ENCODE measurements at places on chromosomes 2 and 18.

DNA sequence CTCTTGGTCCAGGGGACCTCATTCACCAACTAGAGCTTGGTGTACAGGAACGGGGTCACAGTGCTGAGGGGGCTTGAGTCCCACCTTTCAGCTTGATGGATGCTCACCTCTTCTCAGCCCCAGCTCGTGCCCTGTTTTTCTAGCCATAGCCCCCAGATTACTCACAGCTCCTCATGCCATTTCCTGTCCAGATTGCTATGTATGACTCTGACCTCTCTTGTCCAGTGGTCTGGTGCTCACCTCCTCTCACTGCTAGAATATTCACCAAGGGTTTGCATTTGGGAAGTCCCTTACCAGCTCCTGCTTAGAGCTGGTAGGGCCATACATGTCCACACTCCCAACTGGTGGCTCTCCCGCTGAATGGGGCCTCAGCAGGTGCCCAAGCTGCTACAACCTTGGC, 5.9 kb downstream of the LBX2 start:
- no peak for DNase-seq

DNA sequence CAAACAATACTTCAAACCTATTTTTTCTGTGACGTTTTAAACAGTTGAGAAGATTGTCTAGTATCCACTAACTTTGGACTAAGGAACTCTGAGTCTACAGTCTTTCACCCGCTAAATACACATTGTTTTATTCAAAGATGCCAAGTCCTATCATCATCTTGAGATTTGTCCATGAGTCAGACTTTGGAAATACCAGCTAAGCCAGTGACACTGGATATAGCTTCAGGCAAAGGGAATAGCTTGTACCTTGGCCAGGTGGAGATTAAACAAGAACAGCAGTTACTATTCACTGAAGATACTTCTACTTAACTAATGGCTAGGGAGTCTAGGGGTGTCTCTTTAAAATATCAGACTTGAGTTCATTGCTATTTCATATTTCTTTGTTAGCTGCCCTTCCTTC, 137.5 kb downstream of the COMMD1 start:
- no peak for DNase-seq

DNA sequence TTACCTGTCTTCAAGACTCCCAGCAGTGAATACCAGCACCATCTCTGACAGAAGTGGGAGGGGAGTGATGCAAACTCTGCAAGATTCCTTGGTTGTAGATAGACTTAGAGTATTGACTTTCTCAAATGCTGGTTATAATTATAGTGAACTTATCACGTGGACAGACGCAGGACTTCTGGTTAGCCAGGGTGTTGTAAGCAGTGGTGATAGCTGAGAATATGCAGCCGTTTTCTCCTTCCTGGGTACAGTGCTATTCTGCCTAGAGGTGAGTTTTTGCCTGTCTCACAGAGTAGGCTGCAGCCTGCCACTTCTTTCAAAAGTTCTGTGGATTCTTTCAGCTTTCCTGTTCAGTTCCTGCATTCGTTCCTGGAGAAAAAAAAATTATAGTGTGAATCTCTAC, 733 bp upstream of the CXCR2 start:
- no peak for DNase-seq

GRCh38 chr2:16244966-16245320, 304.6 kb downstream of the MYCN start:
- no peak for DNase-seq

DNA sequence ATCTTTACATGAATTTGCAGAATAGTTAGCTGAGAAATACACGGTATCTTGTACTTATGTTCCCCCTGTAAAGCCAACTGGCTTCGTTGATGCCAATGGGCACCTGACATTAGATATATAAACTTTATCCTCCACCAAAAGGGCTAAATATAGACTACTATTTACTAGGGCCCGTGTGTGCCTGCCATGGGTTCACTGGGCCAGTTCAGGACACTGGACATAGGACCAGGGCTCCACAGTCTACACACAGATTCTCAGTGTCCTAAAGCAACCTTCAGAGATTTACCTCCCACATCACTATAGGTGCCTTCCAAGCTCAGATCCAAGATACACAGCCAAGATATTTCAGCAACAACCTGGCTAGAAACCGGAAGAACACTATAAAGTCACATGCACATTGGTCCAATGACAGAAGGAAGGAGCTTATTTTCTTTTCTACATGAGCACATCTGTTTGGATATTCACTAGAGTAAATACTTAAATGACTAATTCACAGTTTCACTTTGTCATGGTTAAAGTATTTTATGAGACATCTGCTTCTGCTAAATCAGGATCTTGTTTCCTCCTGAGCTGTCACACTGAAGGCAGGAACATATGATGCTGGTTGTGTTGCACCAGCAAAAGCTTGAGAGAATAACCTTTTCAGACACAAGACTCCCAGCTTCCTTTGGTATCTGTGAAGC, 95.1 kb downstream of the MYO5B start:
- DNase-seq = no peak

GRCh38 chr2:160114020-160114419, 51.6 kb upstream of the PLA2R1 start:
- no peak for DNase-seq

GRCh38 chr18:54952026-54952425, 7.2 kb downstream of the CCDC68 start:
- no peak for DNase-seq

GRCh38 chr2:196987649-196988364, 61.3 kb upstream of the PGAP1 start:
- DNase-seq = peak; percentile 16

Data from thoracic aorta (tissue), 2 donors.